ENCODE measurements at places on chromosomes 2 and 18. TPM values are rescaled to one million over a fixed set of nuclear protein-coding genes. Genes with fewer than 3 reads are reported as not detected.
A peak's percentile ranks its signal among the peaks of the same experiment; 100 is the strongest.

DNA sequence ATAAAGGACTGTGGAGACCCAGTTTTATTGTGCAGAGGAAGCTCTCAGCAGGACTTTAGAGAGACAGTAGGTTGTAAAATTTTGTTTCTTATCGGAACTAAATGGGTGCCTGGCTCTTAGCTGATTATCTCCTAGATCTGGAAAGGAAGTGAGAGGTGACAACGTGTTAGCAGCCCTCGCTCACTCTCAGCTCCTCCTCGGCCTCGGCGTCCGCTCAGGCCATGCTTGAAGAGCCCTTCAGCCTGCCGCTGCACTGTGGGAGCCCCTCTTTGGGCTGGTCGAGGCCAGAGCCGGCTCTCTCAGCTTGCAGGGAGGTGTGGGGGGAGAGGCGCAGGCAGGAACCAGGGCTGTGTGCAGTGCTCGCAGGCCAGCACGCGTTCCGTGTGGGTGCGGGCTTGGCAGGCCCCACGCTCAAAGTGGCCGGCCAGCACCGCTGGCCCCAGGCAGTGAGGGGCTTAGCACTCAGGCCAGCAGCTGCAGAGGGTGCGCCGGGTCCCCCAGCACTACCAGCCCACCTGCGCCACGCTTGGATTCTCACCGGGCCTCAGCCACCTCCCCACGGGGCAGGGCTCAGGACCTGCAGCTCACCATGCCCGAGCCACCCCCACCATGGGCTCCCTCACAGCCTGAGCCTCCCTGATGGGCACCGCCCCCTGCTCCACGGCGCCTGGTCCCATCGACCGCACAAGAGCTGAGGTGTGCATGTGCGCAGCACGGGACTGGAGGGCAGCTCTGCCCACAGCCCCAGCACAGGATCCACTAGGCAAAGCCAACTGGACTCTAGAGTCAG, 4.6 kb upstream of the MFF start:
- no peaks in the 10 kb centered on the region for H3K36me3 ChIP-seq
- H3K27ac ChIP-seq = no peak overlapping the region
- H3K27me3 ChIP-seq = no peaks in the 10 kb centered on the region
- H3K4me1 ChIP-seq = peaks cover 5% of the 10 kb centered on the region
- H3K4me3 ChIP-seq = no peak overlapping the region
- DNase-seq = no peak

DNA sequence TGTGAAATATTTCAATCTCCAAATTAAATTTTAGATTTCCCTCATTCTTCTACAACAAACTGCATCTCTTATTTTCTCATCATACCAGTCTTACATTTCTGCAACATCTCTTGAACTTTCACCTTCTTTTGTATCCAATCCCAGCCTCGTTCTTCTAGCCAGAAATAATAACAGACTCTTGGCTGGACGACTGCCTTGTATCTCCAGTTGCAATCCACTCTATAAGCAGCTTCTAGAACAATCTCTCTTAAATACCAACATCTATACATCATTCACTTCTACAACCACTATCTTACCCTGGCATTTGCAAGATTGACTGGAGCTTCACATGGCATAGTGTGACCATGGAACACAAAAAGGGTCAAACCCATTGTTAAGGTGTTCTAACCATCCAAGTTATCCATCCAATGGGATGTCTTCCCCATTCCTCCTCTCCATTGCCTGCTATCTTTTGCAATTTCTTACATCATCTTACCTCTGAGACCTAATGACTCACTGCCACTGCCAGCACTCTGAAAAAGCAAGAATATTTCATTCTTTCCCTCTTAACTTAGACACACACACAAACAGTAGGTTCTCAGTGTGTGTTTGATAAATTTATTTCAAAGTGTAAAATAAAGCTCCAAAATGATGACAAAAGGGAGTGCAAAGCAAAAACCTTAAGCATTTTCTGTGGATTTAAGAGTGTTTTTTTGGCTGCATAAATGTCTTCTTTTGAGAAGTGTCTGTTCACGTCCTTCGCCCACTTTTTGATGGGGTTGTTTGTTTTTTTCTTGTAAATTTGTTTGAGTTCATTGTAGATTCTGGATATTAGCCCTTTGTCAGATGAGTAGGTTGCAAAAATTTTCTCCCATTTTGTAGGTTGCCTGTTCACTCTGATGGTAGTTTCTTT, 145.6 kb downstream of the METTL4 start:
- no peaks in the 10 kb centered on the region for H3K36me3 ChIP-seq
- H3K4me1 ChIP-seq = 0 out of 2 replicates have a peak, but pooled peaks cover 10% of the 10 kb centered on the region
- H3K27ac ChIP-seq = no peak overlapping the region

DNA sequence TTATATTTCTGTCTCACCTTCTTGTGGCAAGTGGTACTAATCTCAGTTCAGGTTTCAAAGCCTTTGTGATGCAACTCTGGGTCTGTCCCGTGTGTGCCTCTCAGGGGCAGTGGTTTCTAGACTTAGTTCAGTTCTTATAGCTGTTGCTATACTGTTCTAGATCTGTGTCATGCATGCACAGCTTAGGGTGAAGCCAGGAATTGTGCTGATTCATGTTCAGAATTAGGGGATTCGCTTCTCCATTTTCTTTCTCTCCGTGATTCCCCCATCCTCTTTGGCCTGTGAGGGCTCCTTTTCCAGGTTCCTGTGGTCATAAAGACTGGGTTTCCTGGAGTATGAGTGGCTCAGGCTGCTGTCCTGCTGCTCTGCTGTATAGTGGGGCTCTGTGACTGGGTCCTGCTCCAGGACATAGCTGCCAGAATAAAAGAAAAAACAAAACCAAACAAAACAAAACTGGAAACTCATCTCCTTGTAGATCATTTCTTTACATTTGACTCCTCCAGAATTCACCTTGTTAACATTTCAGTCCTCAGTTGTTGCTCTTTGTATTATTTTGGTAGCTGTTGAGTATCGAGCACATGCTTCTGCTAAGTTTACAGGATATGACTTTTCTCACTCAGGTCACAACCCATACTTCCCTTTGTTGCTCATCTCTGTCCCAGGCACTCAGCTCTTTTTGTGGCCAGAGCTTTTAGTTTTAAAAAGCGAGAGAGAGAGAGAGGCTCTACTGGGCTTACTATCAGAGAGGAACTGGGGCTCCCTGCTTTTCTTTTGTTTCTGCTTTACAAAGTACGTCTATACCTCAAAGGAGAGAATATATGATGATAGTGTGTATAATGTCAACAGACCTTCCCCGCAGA, 34.2 kb downstream of the CERS6 start:
- H3K4me3 ChIP-seq = no peak overlapping the region
- H3K27ac ChIP-seq = no peak overlapping the region
- no peaks in the 10 kb centered on the region for H3K36me3 ChIP-seq
- H3K4me1 ChIP-seq = no peaks in the 10 kb centered on the region
- no peak for DNase-seq

DNA sequence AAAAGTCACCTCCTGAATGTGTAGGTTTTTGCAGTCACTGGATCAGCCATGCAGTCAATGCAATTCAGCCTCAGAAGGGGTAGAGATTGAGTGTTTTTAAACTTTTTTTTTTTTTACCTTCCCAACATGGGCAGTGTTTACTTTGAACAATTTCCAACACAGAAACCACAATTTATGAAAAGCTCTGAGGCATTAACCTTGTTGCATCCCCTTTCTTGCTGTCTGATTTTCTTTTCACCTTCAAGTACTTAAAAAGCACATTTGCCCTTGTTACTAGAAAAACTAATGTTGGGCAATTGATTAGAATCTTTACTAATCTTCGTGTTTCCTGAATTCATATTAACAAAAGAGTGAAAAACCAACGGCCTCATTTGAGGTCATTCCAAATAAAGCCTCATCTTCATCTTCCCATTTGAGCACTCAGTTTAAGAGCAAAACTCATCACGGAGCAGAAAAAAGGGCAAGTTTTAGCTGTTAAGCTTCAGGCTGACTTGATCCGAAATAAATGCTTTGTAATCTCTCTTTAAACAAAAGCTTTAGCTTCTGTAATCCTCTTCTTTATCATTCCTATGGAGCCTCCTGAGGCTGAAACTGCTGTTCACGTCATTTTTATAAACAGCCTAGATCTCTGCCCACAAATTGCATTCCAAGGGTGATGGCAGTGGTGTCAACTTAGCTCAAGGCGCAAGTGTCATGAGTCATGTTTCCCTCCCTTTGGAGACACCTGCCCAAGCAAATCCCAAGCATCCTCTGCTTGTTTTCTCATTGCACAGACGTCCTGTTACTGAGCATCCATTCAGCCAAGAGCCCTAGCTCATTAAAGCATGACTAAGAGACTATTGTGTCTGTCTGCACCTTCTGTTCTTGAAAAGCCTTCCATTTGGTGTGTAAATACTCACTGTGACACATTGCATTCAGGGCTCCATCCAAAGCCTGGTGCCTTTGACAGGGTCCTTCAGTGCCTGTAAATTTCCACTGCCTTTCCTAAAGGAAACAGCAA, 107.7 kb downstream of the HNMT start:
- H3K27me3 ChIP-seq = no peaks in the 10 kb centered on the region
- no peaks in the 10 kb centered on the region for H3K36me3 ChIP-seq
- DNase-seq = peak; percentile 97
- H3K4me3 ChIP-seq = peak overlapping the region; percentile 43
- peak overlapping the region; percentile 90 for H3K27ac ChIP-seq
- peaks cover 24% of the 10 kb centered on the region for H3K4me1 ChIP-seq

Gene IL36RN
- not detected for total RNA-seq

Gene SIX2
- total RNA-seq = 27.9 TPM

- peaks cover 41% of the 10 kb centered on the region for H3K4me1 ChIP-seq
- H3K27ac ChIP-seq = peak overlapping the region; percentile 55
- H3K4me3 ChIP-seq = peak overlapping the region; percentile 12
- no peaks in the 10 kb centered on the region for H3K27me3 ChIP-seq
- no peaks in the 10 kb centered on the region for H3K36me3 ChIP-seq
These were observed 31.9 kb upstream of the RPIA start for GRCh38 chr2:88659538-88659915.

All from PC-3 (cell line).